T-helper 17 cell (primary cell): ENCODE measurements at places on chromosomes 6 and 20. TPM values are rescaled to one million over a fixed set of nuclear protein-coding genes. Genes with fewer than 3 reads are reported as not detected.

The C2 gene
- not detected for total RNA-seq

The SSTR4 gene
- not detected for total RNA-seq

DNA sequence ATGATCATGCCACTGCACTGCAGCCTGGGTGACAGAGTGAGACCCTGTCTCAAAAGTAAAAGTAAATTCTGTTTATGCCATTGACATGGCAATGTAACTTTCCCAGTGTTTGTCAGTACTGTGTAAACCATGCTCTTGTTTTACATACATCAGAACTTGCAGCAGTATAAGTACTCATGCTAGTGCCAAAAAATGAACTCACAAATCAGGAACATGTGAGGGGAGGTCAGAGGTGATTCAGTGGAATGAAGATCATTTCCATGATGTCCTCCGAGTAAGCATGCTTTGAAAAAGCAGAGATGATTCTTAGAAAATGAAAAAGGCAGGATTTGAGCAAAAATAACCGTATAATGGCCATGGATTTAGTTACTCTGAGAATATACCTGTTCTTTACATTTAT is 81.9 kb downstream of the ANKS1A start:
- DNase-seq: no peak

DNA sequence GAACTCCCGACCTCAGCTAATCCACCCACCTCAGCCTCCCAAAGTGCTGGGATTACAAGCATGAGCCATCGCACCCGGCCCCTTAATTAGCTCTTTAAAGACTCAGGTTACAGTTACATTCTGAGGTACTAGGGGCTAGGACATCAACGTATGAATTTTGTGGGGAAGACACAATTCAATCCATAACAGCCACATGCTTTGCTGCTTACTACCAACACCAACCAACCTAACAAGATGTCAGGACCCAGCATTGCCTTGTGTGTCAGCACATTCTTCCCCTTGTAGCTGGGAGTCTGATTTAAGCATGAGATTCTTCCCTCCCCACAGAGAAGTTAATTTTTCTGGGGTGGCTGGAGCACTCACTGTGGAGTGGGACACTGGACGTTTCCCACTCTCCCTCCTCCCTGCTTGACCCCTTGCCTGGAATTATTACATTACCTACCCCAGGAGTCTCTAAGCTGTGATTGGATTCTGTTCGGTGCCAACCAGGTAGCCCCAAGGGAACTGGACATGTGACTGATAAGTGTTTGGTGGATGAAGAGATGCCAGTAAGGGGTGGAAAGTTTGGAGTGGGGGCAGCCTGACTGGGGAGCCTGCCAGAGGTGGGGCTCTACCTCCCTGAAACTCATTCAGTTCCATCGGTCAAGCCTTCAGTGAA is 5.6 kb upstream of the PXMP4 start:
- DNase-seq: no peak

DNA sequence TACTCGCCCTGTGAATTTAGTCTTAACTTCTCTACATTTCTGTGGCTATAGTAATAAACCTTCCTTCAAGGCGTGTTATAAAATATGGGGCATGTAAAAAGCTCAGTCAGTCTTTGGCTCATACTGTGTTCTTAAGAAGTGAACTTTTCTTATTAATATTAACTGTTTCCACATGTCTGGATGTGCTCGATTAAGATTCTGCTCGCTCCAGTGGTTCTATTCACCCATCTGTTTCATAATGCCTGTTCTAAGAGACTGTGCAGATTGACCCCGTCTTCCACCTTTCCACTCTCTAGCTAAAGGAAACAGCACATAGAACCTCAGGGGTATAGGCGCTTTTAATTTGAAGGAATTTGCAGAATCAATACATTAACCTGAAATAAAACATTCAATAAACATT is 99.9 kb downstream of the L3MBTL3 start:
- no peak for DNase-seq

GRCh38 chr6:151761851-151762250 is 45.6 kb upstream of the ESR1 start:
- DNase-seq: no peak

The PSORS1C2 gene
- not detected for total RNA-seq

GRCh38 chr6:6663421-6664135 is 75.1 kb downstream of the LY86 start:
- no peak for DNase-seq

DNA sequence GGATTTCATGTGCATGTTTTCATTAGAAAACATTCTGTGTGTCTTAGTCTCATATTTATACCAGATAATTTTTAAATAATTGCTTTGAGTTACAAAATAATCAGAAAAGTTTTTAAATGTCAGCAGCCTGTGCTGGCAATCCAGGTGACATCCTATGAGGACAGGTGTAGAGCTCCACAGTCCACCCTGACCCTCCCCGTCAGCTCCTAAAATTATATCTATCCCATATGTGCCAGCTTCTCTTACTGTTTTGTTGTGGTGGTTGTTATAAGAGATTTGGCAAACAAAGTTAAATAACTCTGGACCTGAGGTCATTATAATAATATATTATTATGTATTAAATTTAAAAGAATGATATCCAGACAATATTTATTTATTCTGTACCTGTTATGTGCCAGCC is 253.2 kb upstream of the PLN start:
- no peak for DNase-seq

The SYNJ2 gene
- total RNA-seq: 43.6 TPM

DNA sequence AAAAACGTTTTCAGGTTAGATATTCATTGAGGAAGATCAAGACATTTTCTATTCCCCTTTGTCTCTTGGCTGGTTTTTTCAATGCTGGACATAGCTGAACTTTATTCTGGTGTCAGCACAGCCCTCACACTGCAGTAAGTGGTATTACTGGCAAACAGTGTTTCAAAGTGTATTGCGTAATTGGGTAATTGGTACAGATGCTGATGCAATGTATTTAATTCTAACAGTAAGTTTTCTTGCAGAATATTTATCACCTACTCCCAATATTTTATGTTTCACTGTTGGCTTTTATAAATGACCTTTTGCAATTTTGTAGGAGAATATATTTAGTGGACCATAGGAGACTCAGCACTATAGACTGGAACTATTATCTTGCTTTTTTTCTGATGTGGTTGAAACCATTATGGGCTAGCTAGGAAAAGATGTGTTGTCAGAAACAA is 287.6 kb upstream of the SOX4 start:
- DNase-seq: no peak

GRCh38 chr20:32487381-32487780 is 97.8 kb downstream of the NOL4L start:
- DNase-seq: no peak

DNA sequence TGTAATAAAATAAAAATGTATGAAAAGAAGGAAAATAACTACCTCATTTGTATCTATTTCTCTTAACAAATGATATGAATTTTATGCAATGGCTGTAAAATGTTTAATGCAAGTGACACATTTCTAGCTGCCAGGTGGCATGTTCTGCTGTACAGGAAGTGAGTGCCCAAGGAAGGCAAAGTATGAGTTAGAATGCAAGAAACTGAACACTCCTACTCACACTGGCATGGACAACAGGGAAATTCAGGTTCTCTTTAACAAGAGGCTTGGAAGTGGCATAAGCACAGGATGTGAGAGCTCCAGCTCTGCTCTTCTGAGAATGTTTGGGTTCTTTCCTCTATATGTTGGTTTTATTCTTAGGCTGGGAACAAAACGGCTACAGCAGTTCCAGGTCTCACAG is 20.4 kb upstream of the LAMA4 start:
- DNase-seq: no peak

The CARMIL1 gene
- 4.8 TPM for total RNA-seq

DNA sequence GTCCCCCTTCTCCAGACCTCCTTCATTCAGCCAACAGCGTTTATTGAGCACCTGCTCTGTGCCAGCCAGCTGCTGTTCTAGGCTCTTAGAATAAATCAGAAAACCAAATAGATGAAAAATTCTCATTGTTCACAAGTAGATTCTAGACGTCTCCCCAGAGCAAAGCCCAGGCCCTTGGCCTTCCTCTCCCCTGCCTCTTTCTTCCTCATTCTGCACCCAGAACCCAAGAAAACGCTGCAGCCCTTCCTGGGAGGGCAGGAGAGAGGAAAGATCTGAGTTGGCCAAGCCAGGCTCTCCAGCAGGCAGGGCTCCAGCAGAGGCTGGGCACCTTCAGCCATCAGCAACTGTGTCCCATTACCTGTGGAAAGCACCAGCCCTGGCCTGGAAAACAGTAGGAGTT is 12.0 kb upstream of the BPI start:
- DNase-seq: no peak

- DNase-seq: no peak
Measured at GRCh38 chr20:53810661-53811355, 217.2 kb upstream of the ZNF217 start.

- no peak for DNase-seq
Measured at GRCh38 chr20:10898552-10898951, 224.8 kb upstream of the JAG1 start.

DNA sequence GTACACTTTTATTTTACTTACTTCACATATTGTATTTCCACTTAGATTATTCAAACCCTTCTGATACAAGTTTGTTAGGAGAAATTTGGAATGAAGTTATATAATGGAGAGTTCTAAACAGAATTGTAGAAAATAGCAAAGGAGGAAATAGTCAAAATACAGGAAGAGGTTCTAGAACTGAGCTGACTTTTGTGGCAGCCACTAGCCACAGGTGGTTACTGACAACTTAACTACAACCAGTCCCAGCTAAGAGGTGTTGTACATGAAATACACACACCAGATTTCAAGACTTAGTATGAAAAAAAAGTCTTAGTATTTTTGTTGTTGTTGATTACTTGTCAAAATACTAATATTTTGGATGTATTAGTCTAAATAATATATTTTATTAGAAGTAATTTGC is 727.4 kb upstream of the CITED2 start:
- DNase-seq: no peak

GRCh38 chr6:37663019-37663810 is 34.5 kb downstream of the MDGA1 start:
- no peak for DNase-seq

The ASCC3 gene
- 46.4 TPM for total RNA-seq
